Left lung (tissue), 14 donors: ENCODE measurements at places on chromosomes 1 and 21. TPM values are rescaled to one million over a fixed set of nuclear protein-coding genes. Genes with fewer than 3 reads are reported as not detected.

Gene FCRL2
- polyA plus RNA-seq: 0.15 TPM

DNA sequence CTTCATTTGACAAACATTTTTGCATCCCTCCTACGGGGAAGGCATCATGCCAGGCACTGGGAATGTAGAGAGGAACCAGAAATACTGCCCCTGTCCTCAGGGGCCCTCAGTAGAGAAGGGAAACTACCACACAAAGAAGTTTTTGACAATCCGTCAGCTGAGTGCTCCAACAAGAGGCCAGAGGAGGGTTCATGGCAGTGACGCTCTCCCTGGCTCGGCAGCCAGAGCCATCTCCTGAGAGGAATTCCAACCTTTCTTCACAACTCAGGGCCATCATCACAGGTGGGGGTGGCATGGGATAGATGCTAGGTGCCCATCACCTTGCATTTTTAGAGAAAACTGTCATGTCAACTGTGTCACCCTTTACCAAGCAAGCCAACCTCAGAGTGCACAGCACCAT, 154.1 kb downstream of the HIVEP3 start:
- DNase-seq: no peak

DNA sequence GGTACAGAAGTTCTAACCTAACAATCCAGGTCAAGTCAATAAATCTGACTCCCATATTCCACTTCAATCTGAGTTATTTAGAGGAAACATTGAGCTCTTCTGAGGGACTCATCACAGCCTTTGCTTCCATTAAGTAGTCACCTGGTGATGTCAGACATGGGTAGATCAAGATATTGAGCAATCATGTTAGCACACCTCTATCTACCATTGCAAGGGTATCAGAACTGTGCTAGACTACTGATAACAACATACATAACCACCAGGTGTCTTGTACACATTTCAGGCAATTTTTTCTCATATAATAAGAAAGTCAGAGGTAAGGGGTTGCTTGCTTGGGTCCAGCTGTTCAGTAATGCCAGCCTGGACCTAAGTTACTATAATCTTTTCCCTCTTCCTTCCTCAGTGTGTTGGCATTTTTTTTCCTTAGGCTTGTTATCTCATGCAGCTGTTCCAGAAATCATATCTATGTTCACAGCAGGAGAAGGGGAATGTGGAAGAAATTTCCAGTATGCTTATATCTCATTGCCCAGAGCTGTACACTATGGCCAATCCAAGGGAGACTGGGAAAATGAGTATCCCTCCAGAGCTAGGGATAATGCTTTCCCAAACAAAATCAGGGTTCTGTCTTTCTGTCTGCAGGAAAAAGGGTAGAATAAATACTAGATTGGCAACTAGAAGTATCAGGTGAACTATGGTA, 52.3 kb downstream of the GRIK1 start:
- no peak for DNase-seq

- no peak for DNase-seq
Observed at GRCh38 chr1:78223417-78224215, 177.8 kb downstream of the GIPC2 start.

Gene LENEP
- polyA plus RNA-seq: 0.77 TPM

- DNase-seq: no peak
Observed at GRCh38 chr1:7501084-7501491, 270.0 kb upstream of the VAMP3 start.

Gene GNAT2
- polyA plus RNA-seq: 0.21 TPM

GRCh38 chr1:155809088-155809487, 47.9 kb downstream of the GON4L start:
- no peak for DNase-seq

Gene C1orf226
- polyA plus RNA-seq: 4.0 TPM

Gene REN
- polyA plus RNA-seq: 0.10 TPM

- no peak for DNase-seq
Observed at GRCh38 chr1:87673748-87674147, 345.1 kb downstream of the LMO4 start.

Gene C1orf56
- polyA plus RNA-seq: 8.8 TPM

GRCh38 chr1:173112129-173112528, 61.4 kb upstream of the TNFSF18 start:
- DNase-seq: no peak

GRCh38 chr1:164769486-164770130, 210.6 kb downstream of the PBX1 start:
- DNase-seq: no peak

DNA sequence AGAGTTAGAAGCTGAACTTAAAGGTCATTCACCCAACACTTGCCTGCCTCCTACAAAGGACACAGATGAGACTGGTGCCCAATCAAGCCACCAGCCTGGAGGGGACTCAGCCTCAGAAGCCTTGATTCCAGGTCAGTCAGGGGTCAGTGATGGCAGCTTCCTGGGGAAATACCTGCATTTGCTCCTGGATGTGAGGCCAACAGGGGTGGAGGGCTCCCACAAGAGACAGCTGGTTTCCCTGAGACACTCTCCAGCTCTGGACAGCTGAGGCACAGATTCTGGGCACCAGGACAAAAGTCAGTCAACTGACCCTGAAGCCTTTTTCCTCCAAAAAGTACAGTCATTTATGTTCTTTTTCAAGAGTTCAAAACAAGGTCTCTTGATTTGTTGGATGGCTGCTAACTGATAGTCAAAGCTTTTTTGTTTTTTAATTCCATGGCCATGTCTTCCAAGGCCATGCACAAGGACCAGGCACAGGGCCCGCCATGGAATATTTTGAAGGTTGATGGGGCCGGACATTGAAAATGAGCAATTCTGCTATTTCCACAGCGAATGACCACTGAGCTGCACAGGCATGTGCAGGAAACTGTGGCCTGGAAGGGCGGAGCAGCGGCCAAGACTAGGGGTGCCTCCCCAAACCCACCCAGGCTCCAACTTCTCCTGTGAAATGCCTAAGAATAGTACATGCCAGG, 1.8 kb downstream of the C2CD2 start:
- DNase-seq: no peak

Gene EDARADD
- polyA plus RNA-seq: 4.2 TPM

Gene KRTAP7-1
- polyA plus RNA-seq: not detected

DNA sequence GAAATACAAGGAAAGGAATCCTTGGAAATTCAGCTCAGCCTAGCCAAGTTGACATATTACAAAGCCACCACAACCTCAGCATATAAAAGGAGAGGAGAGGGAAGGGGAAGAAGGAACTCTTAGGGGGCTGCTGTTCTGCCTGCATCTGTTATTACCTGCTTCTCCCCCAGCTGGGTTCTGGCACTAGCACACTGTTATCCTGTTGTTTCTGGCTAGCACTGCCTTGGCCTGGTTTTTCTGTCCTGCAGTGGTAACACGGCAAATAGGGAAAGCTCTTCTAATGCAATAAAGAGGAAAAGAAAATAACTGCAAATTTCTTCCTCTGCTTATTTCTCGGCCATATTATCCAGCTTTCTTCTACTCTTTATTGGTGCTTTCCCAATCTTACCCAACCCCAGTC, 16.5 kb upstream of the VCAM1 start:
- no peak for DNase-seq

DNA sequence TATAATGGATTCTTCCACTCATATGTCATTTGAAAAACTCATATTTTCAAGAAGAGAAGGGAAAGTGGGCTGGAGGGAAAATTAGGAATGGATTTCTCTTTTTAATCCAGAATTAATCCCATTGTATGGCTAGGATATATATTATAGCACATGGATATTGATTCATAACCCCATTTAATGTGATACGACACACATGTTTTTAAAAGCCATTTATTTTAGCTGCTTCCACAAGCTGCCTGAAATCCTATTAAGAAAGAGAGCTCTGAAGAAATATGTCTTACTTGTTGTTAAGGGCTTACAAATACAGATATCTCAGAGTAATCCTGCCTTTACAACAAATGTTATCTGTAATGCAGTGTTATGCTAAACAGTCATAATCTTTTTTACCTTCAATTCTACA, 598.6 kb downstream of the AMY1C start:
- DNase-seq: no peak

DNA sequence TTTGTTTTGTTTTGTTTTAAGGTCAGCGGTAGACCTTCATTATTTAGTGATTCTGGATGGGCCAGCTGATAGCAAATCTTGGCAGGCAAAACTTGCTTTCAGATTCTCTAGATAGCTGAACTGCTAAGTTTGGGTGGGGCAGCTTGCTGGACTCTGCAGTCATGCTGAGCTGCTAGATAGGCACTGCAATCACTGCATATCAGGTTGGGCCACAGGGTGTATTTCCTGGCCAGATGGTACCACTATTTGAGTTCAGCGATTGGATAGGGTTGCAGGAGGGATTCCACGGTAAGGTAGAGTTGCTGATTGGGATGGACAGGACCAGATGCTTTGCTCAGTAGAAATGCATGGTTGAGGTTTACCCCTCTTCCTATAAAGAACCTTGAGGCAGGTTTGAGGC, 579.3 kb upstream of the ADGRL4 start:
- no peak for DNase-seq

- DNase-seq: no peak
Observed at GRCh38 chr1:178752891-178753290, 27.8 kb downstream of the RALGPS2 start.

GRCh38 chr1:246573491-246573890, 7.2 kb downstream of the CNST start:
- no peak for DNase-seq

DNA sequence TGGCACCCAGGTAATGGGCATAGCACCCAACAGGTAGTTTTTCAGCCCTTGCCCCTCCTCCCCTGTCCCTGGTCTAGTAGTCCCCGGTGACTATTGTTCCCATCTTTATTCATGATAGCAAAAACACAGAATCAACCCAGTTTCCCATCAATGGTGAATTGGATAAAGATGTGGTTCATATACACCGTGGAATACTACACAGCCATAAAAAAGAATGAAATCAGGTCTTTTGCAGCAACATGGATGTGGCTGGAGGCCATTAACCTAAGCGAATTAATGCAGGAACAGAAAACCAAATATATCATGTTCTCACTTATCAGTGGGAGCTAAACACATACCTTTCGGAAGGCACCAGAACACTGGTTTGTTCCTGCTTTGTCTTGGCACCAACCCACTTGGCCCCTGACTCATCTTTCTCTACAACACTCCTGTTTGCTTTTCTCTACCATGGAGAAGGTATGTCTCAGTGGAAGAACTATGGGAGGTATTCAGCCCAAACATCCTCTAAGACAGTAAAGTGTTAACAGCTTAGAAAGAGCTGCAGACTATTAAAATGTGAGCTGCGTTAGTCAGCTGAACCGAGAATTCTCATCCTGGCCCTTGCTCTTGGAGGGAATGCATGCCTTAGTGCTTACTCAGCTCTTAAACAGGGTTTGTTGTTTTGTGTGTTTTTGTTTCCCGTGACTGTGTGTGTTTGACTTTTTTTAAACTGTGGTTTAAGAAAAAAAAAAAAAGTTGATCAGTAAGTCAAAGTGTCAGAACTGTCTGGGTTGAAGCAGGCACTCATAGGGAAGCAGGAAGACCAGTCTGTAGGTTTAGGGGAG, 203.0 kb downstream of the TOMM20 start:
- DNase-seq: no peak

Gene RBM11
- polyA plus RNA-seq: 5.3 TPM

DNA sequence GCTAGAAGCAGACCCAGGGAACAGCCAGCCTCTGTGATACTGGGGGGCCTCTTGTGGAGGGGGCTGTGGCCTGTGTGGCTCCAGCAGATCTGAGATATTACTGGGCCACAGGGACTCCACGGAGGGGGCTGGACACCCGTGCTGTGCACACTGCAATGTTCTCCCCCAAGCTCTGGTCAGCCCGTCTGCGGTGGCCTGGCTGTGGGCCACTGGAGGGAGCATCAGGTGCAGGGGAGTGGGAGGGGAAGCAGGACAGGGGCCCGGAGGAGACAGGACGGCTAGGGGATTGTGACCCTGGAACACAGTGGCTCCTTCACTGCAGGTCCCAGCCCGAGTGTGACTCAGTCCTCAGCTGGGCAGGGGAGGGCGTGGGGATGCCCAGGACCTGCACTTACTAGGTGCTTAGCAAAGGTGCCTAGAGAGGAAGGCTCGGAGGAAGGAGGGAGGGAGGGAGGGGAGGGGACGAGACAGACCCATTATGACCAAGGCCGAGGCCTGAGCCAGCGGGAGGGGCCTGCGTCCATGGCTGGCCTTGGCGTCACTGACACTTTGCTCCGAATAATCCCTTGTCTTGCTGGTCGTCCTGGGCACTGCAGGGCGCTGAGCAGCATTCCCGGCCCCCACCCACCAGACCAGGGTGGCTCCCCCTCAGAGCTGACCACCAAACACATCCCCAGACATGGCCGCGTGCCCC, 44.2 kb downstream of the PRDM16 start:
- DNase-seq: no peak

- DNase-seq: no peak
Observed at GRCh38 chr21:38268864-38269575, 12.2 kb downstream of the KCNJ15 start.

DNA sequence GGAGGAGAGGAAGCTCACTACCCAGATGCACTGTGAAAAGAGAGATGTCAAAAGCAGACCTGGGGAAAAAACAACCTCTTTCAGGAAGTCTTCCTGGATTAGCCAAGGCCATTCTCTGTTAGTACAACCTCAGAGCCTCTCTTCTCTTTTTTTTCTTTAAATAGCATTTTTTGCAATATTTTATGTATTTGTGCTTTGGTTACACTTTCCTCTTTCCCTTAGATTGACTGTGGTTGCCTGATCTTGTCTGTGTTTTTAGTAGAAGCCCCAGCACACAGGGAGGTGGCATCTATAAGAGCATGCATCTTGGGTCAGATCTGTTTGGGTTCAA, 18.8 kb downstream of the SLC26A9 start:
- no peak for DNase-seq

Gene OR6K3
- not detected for polyA plus RNA-seq

DNA sequence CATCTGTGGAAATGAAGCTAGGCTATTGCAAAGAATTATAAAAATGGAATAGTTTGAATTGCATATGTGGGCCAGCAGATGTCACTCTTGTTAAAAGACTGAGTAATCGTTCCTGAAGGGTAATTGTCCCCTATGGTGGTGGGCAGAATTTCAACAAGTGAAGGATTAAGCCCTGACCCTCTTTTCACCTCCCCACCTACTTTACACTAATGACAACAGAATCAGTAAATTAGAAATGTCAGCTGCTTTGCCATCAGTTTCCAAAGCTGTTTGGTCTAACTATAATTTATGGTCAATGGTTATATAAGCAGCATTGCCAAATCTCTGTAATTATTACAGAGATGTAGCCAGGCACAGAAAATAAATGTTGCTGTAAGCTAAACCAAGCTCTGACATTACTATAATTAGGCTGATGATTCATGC, 898.6 kb downstream of the AMY1C start:
- DNase-seq: peak; percentile 61

DNA sequence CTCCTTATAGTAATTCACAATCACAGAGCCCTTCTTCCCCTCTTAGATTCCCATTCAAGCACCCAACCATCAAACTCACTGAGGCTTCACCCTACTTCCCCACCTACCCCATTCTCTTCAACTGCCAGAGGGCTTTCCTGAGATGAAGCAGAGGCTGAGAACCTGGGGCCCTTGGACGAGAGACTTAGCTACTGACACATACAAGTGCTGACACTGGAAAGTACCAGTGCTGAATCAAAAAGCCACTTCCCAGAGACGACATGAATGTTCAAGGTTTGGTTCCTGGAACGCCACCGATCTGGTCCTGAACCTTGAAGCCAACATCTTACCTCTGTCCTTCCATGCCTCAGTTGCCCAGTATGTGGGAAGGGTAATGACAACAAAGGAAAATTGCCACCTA, 16.6 kb upstream of the RAP1A start:
- DNase-seq: no peak
